ENCODE measurements at places on chromosomes 3 and 15.

GRCh38 chr15:65476903-65477302, 40.6 kb downstream of the DPP8 start:
- no peak for DNase-seq

- DNase-seq = no peak
Observed at GRCh38 chr3:123169492-123169929, 32.2 kb upstream of the SEC22A start.

DNA sequence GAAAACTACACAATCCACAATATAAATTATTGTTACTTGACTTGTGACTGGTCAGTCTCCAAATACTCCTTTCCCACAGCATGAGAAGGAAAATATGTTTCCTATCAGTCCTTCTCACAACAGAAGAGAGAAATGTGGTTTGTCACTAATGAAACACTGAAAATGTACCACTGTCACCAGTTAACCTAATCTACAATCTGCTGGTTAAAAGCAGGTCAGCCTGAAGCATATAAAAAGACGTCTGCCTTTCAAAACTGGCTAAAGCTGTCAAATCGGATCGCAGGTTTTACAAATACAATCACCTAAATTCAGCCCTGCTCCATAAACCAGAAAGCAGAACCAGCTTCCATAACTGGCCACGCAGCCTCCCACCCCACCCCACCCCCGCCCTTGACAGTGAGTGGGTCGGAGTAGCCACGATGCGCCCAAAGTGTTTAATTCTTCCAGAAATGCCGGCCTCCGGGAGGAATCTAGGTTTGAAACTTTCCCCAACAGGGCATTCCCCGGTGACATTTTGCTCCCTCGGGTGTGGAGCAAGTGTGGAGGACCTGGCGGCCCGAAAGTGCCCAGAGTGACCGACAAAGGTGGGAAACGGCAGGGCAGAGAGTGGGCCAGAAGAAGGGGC, 682 bp downstream of the ETFA start:
- DNase-seq = no peak

DNA sequence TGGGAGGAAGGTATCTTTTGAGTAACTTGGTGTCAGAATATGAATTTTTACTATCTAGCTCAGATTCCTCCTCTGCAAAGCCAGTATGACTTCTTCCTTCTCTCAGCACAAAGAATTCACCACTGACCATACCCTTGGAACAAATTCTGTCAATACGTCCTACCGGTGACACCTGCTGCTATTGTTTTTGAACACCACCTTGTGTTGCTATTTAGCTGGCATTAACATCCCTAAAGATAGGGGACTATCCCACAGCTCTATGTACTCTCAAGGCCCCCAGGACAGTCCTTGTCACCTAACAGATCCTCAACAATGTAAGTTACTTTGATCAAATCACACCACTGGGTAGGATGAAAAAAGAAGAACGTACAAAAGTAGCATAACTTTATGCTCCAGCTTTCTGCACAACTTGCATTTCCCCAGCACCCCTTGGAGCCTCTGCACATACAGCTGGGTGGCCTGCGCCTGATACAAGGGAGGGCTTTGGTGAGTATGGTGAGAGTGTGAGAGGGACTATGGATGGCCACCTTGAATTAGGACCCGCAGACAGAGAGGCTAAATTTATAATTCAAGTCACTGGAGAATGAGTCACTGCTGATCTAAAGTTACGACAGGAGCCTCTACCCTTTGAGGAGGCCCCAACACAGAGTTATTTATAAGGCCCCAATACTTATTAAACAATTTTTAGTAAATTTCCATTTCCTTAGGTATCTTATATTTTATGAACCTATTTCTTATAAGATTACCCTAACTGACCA, 2.3 kb upstream of the COLQ start:
- no peak for DNase-seq

GRCh38 chr15:29774900-29775299, 47.4 kb downstream of the TJP1 start:
- DNase-seq = no peak
